ENCODE measurements at places on chromosomes 12 and 14.

DNA sequence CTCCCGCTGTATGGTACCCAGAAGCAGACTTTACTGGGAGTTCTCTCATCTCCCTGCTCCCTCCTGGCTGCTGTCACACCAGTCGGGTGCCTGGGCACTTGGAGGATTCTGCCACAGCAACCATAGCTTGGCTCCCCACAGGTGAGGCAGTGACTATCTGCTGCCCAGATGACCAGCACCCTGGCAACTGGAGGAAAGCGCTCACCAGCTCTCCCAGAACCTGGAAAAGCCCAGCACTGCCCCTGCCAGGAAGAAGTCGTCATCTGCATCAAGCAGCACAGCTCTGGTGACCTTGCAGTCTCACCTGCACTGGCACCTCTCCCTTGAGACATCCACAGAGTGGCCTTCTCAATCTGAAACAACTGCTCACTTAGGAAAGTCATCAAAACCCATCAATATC, 31.9 kb upstream of the TC2N start:
- DNase-seq = no peak

DNA sequence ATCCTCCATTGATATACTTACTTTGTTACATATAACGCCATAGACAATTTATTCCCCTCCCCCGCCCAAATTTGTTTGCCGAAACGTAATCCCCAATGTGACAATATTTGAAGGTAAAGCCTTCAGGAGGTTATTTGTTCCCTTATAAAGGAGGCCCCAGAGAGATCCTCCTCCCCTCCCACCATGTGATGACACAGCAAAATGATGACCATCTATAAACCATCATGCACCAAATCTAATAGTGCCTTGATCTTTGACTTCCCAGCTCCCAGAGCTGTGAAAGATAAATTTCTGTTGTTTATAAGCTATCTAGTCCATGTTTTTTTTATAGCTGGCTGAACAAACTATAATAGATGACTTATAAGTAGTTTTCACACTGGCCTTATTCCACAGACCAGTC, 122.2 kb downstream of the PTPRO start:
- DNase-seq = no peak

GRCh38 chr12:119807380-119807779, 69.7 kb downstream of the CIT start:
- no peak for DNase-seq

GRCh38 chr12:42607584-42608058, 18.1 kb upstream of the PRICKLE1 start:
- no peak for DNase-seq

DNA sequence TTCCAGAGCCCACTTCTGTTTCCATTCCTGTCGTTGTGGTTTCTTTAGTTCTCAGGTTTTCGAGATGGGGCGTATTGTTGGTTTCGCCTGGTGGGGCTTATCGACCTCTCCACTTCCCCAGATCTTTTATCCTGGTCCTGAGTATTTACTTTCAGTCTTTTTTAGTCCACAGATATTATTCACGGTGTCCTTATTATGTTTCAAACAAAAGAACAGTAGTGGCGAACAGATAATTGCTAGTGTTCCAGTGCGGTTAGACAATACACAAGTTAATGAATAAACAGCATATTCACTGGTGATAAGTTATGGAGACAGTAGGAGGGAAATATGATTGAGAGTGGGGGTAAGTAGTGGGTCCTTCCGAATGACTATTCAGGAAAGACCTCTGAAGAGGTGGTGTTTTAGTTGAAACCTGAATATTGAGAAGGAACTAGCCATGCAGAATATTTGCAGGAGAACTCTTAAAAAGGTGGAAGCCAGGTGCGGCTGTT, 668 bp downstream of the TMEM260 start:
- no peak for DNase-seq

DNA sequence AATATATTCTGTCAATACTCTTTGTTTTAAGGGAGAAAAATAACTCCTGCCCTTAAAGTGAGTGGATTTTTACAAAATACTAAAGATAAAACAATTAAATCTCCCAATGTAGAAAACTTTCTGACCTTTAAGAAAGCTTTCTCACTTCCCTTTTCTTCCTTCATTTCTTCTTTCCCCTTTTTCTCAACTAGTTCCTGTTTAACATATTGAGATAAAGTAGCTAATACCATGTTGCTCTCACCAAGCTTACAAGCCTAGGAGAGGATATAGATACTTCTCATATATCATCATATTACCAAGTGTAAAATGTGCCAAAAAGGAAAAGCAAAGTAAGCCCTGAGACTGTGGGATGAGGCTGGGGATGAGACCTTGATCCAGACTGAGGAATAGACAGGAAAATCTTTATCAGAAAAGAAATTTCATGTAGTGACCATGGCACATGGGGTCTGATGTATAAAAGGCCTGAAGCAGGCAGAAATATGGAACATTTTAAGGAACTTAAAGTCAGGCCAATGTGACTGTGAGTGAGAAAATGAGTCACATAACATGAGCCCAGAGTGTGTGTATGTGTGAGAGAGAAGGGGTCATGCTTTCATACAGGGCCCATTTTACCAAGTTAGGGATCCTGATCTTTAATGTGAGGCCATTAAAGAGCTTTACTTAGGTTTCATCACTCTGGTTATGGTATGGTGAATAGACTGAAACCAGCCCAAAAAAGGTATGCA, 1.6 kb upstream of the RPL10L start:
- no peak for DNase-seq

GRCh38 chr12:47885012-47885501, 19.7 kb downstream of the VDR start:
- no peak for DNase-seq

DNA sequence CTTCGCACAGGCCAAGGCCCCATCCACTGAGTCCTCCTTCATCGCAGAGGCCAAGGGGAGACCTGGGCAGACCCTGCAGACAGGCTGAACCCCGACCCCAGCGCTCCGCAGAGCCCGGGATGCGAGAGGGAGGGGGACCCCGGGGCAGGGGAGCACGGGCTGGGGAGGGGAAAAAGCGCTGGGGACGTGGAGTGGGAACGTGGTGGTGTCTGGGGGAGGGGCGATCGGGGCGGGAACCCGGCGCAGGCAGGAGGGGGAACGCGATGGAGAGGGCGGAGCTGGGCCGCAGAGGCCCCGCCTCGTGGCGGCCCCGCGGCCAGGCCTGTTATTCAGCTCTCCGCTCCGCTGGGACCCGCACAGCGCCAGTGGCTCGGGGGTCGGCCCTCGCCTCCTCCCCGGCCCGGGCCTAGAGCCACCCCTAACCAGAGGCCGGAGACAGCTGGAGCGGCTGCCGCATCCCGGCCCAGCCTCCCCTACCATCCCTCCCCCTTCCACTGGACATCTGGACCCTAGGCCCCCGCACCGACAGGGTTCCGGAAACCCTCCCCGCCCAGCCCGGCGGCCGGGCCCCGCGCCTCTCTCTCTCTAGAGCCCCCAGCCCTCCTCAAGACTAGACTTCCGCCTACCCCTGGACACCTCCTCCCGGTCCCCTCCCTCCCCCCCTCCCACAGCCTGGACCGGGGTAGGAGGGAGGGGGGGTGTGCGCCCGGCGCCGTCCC, at the start of gene ARHGEF25:
ARHGEF25 (plus strand) TSS at position 328 of the 719 bp plus-strand sequence. CDS start 460 bp downstream, outside the sequence.
- DNase-seq = no peak

DNA sequence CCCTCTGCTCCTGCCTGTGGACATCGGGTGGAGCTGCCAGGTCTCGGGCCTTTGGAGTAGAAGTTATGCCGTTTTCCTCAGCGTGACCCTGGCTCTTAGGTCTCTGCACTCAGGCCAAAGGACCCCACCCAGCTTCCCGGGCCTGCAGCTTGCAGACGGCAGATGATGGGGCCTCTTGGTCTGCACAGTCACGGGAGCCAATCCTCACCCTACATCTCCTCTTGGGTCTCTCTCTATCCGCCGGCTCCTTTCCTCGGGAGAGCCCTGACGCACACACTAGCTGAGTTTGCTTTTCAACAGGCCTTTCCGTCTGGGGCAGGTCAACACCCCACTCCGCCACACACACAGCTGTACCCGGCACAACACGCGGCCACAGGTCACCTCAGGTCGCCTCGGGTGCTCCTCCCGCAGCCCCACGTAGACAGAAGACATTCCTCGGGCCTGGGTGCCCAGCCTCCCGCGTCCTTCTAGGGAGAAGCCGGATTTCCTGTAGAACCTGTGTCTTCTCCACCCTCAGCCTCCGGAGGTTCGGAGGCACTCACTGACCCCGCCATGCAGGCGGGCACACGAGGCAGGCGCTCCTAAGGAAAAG, 9.9 kb downstream of the GALNT9 start:
- DNase-seq = no peak

DNA sequence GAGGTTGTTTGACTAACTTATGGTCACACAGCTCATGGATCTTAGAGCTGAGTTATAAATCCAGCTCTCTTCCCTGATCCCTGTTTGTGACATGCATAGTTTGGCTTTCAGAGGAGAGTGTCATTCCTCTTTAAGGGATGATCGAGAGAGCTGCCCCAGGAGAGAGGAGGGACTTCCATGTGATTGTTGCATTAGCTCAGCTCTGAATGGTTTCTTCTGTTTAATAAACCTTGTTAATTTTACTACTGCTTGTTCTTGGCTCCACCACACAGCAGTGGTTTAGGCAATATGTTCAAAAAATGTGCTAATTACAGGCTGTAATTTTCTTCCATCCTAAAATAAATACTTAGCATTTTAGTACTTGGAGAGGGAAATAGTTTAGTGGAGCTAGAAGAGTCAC, 152.5 kb downstream of the C12orf75 start:
- DNase-seq = no peak

DNA sequence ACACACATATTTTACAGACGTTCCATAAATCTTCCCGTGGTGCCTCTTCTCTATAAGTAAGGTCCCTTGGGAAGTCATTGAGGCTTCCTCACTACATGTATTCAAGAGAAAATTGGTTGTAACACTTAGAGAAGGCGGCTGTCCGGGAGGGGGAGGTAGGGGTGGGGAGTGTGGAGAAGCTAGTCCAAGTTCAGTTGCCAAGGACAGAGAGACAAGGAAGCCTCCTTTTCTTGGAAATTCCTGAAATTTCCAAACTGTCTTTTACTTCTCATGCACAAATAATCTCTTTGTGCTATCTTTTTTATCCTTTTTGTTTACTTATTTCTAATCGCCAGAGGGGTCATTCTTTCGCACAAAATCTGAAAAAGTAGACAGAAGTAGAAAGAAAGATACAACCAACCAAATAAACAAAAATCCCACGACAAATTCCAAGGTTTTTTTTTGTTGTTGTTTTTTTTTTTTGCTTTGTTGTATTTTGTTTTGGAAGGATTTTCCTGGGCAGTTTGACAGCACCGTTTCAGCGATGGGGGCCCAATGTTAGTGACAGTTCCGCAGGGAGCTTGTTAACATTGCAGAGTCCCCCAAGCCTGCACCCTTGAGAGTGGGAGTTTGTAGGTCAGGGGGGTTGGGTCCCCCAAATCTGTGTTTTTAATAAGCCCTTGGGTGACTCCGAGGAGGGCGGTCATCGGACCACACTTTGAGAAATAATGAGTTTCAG, 45.2 kb downstream of the MAP1LC3B2 start:
- no peak for DNase-seq

GRCh38 chr12:124976999-124977398, 11.9 kb downstream of the DHX37 start:
- DNase-seq = no peak

GRCh38 chr12:103901518-103902173, 28.6 kb upstream of the HSP90B1 start:
- DNase-seq = no peak

- no peak for DNase-seq
Observed at GRCh38 chr12:15648558-15648957, 140.6 kb downstream of the EPS8 start.

DNA sequence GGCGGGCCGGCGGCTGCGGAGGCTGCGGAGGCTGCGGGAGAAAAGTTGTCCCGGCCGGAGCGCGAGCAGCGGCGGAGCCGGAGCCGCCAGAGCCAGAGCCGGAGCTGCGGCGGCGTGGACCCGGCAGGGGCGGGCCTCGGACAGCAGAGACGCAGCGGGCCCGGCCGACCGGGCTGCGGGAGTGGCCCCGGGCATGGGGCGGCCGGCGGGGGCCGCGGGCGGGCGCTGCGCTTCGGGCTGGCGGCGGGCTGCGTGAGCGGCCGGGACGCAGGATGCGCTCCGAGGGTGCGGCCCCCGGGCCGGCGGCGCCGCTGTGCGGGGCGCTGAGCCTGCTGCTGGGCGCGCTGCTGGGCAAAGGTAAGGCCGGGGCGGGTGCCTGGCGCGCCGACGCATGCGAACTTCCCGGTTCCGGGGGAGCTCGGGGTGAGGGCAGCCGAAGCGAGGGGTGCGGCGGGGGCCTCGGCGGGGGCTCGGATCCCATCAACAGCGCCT, at the start of gene TMEM132C:
TMEM132C (plus strand) TSS at position 40 of the 492 bp plus-strand sequence; CDS start at position 273, 233 bp downstream.
- no peak for DNase-seq

GRCh38 chr12:47801904-47802246, 17.8 kb downstream of the HDAC7 start:
- no peak for DNase-seq

DNA sequence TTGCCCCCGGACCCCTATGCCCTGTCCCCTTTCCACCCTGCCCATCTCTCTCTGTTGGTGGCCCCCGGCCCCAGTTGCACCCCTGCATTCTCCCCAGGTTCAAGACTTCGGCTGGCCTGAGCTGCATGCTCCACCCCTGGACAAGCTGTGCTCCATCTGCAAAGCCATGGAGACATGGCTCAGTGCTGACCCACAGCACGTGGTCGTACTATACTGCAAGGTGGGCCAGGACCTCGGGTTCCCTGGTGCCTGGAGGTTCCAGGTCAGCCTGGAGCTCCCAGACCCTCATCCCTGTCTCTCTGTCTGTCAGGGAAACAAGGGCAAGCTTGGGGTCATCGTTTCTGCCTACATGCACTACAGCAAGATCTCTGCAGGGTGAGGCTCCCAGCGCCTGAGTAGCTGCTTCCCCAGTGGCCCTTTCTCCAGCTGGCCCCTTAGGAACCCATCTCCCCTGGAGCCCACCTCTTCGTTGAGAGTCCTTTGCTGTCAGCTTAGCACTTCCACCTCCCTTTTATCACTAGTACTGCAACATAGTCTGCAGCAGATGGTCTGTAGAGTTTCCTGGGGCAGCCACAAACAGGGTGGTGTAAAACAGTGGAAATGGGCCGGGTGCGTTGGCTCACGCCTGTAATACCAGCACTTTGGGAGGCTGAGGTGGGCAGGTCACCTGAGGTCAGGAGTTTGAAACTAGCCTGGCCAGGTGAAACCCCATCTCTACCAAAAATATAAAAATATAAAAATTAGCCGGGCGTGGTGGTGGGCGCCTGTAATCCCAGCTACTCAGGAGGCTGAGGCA, 5.8 kb downstream of the TNS2 start:
- DNase-seq = no peak

GRCh38 chr12:58922849-58923248, 2.5 kb upstream of the LRIG3 start:
- no peak for DNase-seq
